K562 (cell line): ENCODE measurements at places on chromosomes 13 and 19. TPM values are rescaled to one million over a fixed set of nuclear protein-coding genes. Genes with fewer than 3 reads are reported as not detected.

Gene ZNF560
- 0.03 and 0.04 TPM in 2 replicates for polyA plus RNA-seq

Gene ATXN8OS
- not detected in 2 replicates for polyA plus RNA-seq

Gene TRIP10
- 66.6 and 66.8 TPM in 2 replicates for polyA plus RNA-seq

Gene SBK3
- polyA plus RNA-seq, result 0.11 TPM in 1 of 2 replicates, not detected in the other

- no peak for DNase-seq
These were observed 16.0 kb downstream of the KCNC3 start for GRCh38 chr19:50312967-50313811.

DNA sequence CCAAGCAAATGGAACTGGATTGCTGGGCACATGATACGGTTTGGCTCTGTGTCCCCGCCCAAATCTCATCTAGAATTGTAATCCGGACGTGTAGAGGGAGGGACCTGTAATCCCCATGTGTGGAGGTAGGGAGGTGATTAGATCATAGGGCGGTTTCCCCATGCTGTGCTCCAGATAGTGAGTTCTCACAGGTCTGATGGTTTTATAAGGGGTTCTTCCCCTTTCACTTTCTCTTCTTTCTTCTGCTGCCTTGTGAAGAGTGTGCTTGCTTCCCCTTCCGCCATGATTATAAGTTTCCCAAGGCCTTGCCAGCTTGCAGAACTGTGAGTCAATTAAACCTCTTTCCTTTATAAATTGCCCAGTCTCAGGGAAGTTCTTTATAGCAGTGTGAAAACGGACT, 32.6 kb upstream of the MTIF3 start:
- DNase-seq, result no peak

GRCh38 chr19:39660661-39661060, 4.9 kb downstream of the LGALS16 start:
- no peak for DNase-seq

GRCh38 chr19:1822210-1822609, 10.1 kb upstream of the ATP8B3 start:
- no peak for DNase-seq

DNA sequence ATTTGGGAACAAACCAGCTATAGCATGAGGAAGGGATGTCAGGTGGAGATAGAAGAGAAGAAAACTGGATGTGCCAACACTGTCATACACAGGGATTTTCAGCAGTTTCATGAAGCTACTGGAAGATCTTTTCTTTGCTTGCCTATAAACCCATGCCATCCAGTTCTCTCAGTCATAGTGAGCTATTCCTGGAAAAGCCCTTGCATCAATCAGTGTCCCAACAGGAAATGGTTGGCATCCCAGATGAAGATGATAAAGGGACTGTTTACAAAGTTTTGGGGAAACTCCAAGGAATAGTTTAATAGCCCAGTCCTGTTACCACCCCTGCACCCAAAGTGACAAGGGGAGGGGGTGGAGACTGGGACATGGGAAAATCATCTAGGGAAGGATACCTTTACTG, 58.5 kb upstream of the ARGLU1 start:
- DNase-seq, result no peak

DNA sequence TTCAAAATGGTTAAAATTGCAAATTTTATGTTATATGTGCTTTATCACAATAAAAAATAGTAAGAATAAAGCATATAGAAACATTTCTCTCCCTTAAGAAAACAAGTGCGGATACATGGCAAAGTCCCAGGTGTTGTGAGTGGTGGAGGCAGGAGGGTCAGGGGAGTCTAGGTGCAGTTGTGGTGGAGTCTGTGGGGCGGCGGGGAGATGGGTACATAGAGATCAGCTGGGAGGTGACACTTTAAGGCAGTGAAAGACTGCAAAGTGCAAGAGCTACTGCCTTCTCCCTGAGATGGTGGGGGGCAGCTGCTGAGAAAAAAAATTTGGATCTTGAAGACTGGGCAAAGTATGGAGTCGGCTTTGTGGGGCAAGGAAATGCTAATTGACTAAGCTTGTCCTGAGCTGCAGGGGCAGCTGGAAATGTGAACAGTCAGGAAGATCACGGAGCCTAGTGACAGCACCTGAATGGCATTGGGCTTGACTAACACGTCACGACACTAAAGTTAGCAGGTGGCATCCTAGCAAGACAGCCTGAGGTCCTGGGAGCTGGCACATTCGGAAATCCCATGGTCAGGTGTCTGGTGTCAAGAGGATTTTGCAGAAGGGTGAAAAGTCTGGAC, 72.9 kb upstream of the IRS2 start:
- no peak for DNase-seq

DNA sequence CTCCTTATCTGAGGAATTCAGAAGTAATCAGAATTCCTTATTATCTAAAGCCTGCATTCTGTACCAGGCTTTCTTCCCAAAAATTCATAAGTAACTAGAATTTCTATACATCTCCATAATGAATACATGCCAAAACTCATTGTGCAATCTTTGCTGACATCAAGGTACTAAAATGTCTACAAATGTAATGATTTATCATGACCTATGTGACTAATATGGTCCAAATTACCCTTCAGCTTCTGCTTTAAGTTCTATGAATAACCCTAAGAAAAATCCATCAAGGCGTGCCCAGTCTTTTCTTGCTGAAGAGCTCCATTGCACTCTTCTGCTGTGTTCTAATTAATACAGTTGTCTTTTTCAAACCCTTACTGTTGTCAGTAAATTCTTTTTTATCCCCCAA, 58.5 kb upstream of the SLITRK1 start:
- DNase-seq, result no peak

DNA sequence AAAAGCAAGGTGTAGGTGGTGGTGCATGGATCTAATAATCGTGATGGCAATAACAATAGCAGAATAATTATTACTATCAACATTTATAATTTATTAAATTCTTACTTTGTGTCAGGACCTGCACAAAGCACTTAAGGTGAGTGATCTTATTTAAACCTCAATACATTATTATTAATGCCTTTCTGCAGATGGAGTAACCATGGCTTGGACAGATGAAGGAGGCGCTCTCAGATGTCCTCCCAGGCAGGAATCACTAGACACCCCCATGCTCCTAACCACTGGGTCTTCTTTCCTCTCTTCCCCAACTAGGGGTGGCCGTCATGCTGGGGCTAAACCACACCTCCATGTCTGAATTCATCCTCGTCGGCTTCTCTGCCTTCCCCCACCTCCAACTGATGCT, at the start of gene OR10H2:
TSS of gene OR10H2 (plus strand) at position 301 of the 400 bp plus-strand sequence. CDS start at position 321, 20 bp downstream.
- DNase-seq, result no peak
